Stimulated activated naive B cell treated with anti-CD40 and anti-IgM and Interleukin-4, amounts not matched to agents 10 μg/mL and 1 μg/mL and 100 μg/mL, for 72 hours (primary cell): ENCODE measurements at places on chromosomes 13 and 19.

GRCh38 chr19:45762870-45763631 is 6.0 kb downstream of the SIX5 start:
- DNase-seq, result no peak

DNA sequence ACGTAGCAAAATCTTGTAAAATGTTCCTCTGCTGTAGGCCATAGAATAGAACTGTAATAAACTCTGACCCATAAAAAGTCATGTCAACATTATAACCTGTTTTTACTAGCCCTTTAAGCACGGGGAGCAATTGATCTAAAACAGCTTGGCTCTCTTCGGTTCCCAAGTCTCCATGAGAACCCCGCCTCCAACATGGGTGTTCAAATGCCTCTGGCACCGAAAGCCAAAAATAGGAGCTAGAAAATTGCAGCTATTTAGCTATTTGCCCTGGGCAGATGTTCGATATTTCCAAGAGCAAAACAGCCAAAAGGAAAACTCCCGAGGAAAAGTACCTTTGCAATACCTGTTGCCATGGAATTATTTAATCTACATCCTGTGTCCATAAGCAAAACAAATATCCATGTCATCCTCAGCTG is 563.1 kb downstream of the EFNB2 start:
- DNase-seq, result no peak

DNA sequence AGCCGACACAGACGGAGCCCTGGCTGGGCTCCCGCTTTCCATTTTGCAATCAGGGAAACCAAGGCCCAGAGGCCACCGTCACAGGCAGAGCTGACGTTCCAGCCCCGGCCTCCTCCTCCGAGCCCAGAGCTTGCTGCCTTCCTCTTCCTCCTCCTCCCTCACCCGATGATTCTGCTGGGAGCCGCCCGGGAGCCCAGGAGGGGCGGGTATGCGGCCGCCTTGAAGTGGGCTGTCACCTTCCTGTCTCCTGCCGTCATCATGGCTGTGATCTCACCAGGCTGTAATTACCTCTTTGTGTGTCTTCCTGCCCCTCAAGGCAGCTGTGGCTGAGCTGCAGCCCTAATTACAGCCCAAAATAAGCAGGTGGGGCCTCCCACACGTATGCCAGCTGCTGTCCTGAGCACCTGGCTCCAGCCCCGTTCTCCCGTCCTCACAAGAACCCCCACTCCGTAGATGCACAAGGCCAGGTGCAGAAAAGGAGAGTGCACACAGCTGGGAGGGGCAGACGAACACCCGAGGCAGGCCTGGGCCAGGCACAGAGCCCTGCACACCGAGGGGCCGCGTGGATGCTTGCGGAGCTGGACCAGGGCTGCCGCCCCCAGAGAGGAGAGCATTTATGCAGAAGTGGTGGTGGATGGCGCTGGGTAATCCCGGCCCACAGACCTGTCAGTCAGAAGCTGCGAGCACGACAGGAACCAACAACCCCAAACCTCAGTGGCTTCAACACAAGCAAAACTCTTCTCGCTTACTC is 4.0 kb downstream of the TPGS1 start:
- peak; percentile 71 for DNase-seq

DNA sequence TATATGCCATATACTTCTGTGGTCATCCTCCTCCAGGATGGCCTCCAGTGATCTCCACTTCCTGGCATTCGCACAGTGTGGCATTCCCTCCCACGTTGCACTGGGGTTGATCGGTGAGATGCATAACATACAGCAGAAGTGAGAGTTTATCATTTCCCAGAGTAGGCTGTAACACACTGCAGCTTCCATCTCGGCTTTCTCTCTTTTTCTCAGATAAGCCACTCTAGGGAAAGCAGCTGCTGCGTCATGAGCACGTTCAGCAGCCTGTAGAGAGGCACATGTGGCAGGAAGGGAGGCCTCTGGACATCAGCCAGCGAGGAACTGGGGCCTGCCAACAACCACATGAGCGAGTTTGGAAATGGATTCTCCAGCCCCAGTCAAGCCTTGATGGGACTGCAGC is 807.1 kb downstream of the DIAPH3 start:
- DNase-seq, result no peak

GRCh38 chr19:42280815-42281145 is 11.7 kb downstream of the CIC start:
- DNase-seq, result no peak

GRCh38 chr13:111846391-111847159 is 220.4 kb upstream of the SOX1 start:
- DNase-seq, result no peak

GRCh38 chr19:55015126-55015525 is 22.9 kb downstream of the GP6 start:
- DNase-seq, result no peak

GRCh38 chr19:4707956-4708650 is 15.5 kb downstream of the DPP9 start:
- no peak for DNase-seq

- peak; percentile 63 for DNase-seq
Measured at GRCh38 chr19:8208922-8209461, at the start of gene CERS4. CERS4 (plus strand) TSS chr19:8209370; CDS start chr19:8251077, 41,707 bp downstream.

DNA sequence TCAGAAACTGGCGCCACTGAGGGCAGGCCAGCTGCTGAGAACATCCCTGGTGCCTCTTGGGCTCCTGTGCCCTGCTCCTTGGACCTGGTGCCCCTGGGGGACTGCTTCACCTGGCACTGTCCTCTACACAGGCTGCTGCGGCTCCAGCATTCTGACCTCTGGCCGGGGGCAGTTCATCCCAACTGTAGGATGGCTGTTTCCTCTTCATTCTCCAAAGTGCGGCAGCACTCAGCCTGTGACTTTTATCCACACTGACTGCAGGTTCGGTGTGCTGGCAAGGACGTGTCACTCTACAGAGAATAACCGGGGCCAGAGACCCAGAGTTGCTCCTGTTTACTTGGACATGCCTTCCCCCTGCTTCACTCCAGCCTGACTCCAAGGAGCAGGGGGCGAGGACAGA is 7.6 kb upstream of the ANKRD10 start:
- DNase-seq, result no peak

DNA sequence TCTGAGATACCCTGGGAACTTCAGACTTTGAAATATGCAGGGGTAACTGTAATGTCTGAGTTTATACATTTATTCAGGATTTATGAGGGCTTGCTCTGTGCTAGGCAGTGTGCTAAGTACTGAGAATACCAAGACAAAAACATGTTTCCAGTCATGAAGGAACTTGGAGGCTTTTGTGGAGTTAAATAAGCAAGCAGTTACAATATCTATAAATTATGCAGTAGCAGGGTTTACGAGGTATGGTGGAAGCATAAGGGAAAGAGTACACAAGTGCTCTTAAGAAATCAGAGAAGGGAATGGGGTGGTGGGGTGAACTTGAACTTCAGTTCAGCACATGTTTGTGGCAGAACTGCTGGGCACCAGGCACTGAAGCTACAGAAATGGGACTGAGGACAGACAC is 28.0 kb downstream of the MAB21L1 start:
- no peak for DNase-seq

DNA sequence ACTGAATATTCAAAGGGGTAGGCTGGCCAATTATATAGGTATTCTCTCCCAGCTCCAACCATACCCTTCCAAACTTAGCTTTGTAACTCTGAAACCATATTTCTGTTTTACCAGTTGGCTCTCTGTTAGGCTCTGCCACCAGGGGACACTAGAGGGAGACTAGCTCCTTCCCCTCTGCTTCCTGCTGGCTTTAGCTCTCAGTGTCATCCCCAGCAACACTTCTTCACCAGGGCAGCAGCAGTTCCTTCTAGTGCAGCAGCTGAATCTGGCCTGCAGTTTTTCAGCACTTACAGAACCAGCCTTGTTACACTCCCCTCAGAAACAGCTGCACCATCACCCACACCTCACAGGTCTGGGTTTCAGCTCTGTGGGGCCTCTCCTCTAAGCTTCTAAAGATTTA is 51.0 kb upstream of the DOCK9 start:
- DNase-seq, result no peak

DNA sequence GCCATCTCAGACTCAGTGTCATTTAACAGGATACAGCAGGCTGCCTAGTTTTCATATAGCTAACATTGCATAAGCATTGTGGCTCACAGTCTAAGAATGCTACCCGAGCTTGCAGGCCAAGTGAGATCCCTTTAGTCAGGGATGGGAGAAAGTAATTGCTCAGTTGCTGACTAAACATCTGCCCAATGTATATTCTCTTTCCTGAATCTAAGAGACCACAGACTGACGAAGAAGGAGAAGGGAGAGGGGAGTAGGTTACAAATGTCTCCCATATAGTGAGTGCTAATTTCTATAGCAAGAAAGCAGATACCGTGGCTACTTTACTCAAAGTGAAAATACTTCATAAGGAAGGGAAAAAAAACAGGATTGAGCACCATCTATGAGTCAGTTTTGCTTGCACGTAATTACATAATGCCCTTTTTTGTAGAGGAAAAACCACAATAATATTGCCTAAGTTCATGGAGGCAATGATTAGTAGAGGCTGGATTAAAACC is 453.9 kb downstream of the COG6 start:
- no peak for DNase-seq

DNA sequence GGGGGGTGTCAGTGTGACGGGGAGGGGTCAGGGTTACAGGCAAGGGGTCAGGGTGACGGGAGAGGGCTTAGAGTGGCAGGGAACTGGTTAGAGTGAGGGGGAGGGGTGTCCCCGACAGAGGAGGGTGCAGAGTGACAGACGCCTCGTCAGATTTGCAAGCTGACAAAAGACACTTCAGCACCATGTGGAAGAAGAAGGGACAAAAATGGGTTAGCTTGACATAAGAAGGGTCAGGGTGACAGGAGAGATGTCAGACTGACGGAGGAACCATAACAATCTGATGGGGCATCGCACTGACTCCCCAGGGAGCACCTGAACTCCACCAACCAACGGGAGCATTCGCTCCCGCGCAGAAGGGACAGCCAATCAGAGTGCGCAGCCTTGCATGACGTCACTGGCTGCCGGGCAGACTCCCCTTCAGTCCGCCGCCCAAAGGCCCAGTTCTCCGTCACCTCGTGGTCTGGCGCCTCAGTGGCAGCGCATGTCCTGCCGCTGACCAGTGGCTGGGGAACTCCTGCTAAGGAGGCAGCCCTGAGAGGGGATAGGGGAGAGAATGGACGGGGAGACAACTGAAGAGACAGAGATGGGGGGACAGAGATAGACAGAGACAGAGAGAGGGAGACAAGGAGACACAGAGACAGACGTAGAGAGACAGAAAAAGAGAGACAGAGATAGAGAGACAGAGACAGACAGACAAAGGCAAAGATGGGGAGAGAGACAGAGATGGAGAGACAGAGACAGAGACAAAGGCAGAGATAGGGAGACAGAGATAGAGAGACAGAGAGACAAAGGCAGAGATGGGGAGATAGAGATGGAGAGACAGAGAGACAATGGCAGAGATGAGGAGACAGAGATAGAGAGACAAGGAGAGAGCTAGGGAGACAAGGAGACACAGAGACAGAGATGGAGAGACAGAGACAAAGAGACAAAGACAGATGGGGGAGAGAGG is 30.2 kb downstream of the C19orf81 start:
- peak; percentile 92 for DNase-seq

DNA sequence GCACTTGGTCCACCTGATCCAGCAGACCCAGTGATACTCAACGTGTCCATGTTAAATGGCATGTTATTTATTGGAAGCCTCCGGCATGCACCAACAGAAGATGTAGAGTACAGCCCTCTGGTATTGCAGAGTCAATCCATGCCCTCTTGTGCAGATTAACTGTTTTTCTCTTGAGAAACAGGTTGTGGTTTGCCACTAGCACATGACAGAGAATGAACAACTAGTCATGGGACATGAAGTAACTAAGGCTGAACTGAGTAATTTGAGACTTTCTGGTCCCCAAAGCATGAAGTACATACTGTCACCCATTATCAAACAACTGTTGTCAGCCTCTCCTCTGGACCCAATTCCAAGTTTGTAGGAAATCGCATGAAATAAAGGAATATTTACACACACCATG is 3.2 kb downstream of the ZNF562 start:
- DNase-seq, result no peak

DNA sequence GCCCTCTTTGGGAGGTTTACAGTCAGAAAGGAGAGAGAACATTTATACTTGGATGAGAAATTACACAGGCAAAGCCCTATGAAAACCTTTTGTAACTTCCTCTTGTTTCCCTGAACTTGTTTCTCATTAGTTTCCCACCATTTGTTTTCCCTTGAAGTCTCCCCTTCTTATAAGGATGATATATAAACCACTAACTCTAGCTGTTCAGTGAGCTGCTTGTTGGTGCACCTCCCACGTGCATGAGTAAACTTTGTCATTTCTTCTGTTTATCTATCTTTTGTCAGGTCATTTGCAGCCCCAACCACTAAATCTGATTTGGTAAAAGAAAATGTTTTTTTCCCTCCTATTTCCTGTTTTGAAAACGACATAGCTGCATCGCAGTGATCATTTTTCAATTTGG is 919.9 kb downstream of the SLITRK1 start:
- DNase-seq, result no peak

GRCh38 chr19:45423033-45423588 is 606 bp downstream of the ERCC1 start:
- no peak for DNase-seq

DNA sequence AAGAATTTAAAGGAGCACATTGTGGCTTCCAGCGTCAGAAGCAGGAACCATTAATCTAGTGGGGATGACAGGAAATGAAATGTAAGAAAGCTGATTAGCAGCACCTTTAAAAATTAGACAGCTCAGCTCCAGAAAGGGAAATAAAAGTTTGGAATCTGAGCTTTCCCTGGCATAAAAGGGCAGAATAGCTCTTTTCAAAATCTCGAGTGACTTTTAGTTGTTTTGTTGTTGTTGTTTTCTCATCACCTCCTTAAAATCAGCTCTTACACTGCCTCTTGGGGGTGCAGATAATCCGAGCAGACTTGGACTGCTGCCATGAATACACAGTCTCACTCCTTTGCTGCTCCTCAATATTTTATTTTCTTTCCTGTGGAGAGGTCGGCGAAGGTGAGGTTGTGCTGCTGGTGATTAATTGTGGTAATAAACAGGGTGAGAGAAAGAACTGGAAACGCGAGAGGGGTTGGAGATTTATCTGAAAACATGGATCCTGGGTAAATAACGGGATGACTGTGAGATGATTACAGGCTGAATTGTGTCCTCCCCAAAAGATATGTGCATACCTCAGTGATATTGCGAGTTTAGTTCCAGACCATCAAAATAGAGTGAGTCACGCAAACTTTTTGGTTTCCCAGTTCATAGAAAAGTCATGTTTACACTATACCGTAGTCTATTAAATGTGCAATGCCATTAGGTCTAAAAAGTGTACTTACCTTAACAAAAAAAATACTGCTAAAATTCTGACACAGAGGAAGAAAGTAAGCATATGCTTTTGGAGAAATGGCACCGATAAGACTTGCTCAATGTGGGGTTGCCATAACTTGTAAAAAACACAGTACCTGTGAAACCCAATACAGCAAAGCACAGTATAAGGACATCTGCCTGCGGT is 787.7 kb downstream of the UQCRFS1 start:
- DNase-seq, result no peak

GRCh38 chr19:35342430-35342829 is 5.3 kb upstream of the FFAR1 start:
- DNase-seq, result no peak

GRCh38 chr13:97844151-97844550 is 109.3 kb upstream of the IPO5 start:
- DNase-seq, result no peak
